Fibroblast of the aortic adventitia (primary cell): ENCODE measurements at places on chromosomes 11 and 22. TPM values are rescaled to one million over a fixed set of nuclear protein-coding genes. Genes with fewer than 3 reads are reported as not detected.
A peak's percentile ranks its signal among the peaks of the same experiment; 100 is the strongest.

- peak; percentile 34 for DNase-seq
Measured at GRCh38 chr22:24819911-24820461, 14.0 kb downstream of the SGSM1 start.

GRCh38 chr11:75733431-75734107, 15.9 kb downstream of the MOGAT2 start:
- peak; percentile 34 for DNase-seq

DNA sequence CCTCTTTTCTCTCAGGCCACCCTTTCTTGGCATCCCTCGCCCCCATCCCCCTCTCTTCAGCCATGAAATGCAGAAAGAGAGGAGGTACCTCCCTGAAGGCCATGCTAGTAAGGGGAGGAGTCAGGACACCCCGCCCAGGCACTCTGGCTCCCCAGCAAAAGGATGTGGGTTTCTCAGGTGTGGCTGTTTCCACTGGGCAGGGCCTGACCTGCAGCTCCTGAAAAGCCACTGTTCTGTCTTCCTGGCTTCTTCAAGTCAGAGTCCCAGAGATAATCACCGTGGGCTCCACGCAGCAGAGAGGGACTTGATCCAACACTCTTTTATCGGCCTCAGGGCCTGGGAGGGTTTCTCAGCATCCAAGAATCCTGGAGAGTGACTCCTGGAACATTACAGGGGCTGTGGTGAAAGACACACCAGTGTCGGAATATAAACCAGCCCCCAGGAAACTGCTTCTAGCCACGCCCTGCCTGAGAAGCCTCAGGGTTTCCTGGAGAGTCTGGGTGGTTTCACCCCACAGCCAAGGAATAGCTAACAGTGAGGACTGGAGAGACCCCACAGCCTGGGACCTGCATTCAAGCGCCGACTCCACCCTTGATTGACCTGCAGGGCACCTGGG, 45.7 kb upstream of the TSPAN18 start:
- DNase-seq: no peak

GGT5 gene
- 4.4 and 27.8 TPM in 2 replicates for total RNA-seq

CSNK2A3 gene
- 1.6 and 4.7 TPM in 2 replicates for total RNA-seq

PRAME gene
- total RNA-seq: 0.54 TPM in 1 of 2 replicates, not detected in the other

TMEM121B gene
- total RNA-seq: 0.09 and 0.16 TPM in 2 replicates

CHRM1 gene
- total RNA-seq: not detected in 2 replicates

PLA2G6 gene
- 9.3 and 12.3 TPM in 2 replicates for total RNA-seq

SLC22A8 gene
- total RNA-seq: not detected in 2 replicates

GAS2 gene
- 0.90 and 5.8 TPM in 2 replicates for total RNA-seq
